Activated T-cell treated with anti-CD3 and anti-CD28 coated beads, Interleukin-2, amount 50 U/mL, for 24 hours (primary cell): ENCODE measurements at places on chromosomes 2 and 18.

GRCh38 chr2:191778041-191778440 lies 68.8 kb downstream of the CAVIN2 start:
- H3K4me3 ChIP-seq, result no peak overlapping the region
- no peak overlapping the region for H3K27ac ChIP-seq
- DNase-seq, result no peak

GRCh38 chr2:161570424-161571050 lies 53.7 kb upstream of the SLC4A10 start:
- no peak overlapping the region for H3K27ac ChIP-seq
- H3K4me1 ChIP-seq, result peaks cover 24% of the 10 kb centered on the region
- no peaks in the 10 kb centered on the region for H3K36me3 ChIP-seq
- no peak overlapping the region for H3K4me3 ChIP-seq
- H3K27me3 ChIP-seq, result peaks cover 14% of the 10 kb centered on the region

- no peak for DNase-seq
- no peaks in the 10 kb centered on the region for H3K27me3 ChIP-seq
- no peak overlapping the region for H3K4me3 ChIP-seq
- H3K27ac ChIP-seq, result no peak overlapping the region
- H3K4me1 ChIP-seq, result no peaks in the 10 kb centered on the region
- H3K36me3 ChIP-seq, result no peaks in the 10 kb centered on the region
Measured at GRCh38 chr2:175432021-175432420, 250.5 kb upstream of the ATP5MC3 start.

DNA sequence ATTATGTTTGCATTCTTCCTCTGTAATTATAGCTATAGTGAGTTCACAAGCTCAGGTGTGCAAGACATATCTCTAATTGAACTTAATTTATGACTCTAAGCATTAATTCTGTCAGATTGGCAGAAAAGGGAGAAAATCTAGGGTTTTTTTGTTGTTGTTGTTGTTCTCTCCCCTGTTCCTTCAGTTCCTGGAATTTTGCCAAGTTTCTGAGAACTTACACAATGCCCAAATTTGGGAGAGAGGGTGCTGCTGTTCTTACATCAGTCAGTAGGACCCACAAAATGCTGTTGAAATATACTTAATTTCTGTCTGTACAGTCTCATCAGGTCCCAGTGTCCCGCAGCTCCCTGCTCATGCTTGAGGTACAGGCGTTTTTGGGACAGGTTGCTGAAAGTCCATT lies 221.8 kb upstream of the RBMS1 start:
- H3K4me3 ChIP-seq, result no peak overlapping the region
- H3K36me3 ChIP-seq, result no peaks in the 10 kb centered on the region
- no peak for DNase-seq
- H3K27me3 ChIP-seq, result peaks cover 3% of the 10 kb centered on the region

DNA sequence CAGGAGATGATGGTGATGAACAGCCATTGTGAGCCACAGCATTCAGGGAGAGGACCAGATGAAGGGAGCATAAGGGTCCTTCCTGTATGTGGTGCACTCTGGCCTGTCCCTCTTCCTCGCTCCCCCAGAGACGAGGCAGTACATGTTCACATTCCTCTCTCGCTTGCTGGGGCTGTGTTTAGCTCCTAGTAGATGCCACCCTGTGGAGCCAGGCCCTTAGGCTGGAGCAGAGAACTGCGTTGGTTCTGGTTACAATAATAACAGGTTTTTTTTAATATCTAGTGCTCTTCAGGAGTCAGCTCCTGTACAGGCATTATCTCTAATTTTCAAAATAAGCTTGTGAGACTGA lies 171.1 kb upstream of the MYT1L start:
- H3K4me1 ChIP-seq, result no peaks in the 10 kb centered on the region
- H3K27ac ChIP-seq, result no peak overlapping the region
- H3K36me3 ChIP-seq, result no peaks in the 10 kb centered on the region
- peaks cover 2% of the 10 kb centered on the region for H3K27me3 ChIP-seq
- DNase-seq, result no peak

DNA sequence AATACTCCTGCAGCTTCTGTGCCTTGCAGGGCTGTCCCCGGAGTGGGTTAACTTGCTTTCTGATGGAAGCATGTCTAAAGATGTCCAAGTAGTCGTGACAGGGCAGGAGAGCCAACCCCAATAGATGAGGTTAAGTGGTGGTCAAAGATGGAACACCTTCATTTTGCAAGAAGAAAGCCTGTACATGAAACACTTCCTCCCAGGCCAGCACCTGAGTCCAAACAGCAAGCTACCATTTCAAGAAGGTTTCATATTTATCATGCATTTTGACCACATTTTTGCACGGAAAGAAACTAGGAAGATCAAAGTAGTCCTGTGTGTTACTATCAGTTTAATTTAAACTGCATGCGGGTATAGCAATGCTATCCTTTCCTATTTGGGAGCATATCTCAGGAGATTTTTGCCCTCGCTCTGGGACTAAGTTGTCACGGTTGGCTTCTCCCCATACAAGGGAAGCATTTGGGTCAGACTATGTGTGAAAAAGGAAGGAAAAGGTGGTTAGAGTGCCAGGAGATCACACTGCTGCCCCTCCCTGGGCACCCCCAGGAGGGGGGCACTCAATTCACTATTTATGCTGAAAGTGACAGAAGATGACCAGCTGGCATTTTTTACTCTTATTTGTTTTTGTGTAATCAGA lies 187.6 kb downstream of the ZNF521 start:
- peak overlapping the region; percentile 24 for H3K27ac ChIP-seq
- no peaks in the 10 kb centered on the region for H3K36me3 ChIP-seq
- no peaks in the 10 kb centered on the region for H3K27me3 ChIP-seq

DNA sequence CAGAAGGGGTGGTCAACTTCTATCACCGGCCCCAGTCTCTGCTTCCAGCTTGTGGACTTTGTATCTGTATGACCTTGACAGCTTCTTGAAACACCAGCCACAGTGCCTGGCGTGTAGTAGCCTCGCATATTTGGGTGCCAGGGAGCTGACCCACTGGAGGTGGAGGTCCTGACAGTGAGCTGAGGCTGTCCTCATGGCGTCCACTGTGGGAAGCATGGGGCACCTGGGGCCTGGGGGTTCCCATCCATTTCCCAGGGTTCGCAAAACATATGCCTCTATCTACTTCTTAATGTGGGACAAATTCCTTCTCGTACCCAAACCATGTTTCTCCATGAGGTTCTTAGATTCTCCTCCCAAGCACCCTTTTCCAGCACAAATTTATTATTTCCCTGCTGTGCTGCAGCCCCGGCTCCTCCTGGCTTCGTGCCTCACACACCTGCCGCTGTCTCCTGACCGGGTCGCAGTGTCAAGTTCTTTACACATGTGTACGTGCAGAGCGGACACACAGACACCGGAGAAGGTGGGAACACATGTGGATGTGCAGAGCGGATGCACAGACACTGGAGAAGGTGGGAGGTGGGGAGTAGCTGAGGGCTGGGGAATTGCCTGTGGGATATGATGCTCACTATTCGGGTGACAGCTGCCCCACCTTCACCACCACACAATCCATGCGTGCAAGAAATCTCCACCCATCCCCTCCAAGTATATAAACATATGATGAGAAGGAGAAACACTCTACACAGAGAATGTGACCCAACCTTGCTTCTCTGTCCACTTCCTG lies 23.4 kb downstream of the TMEM18 start:
- H3K36me3 ChIP-seq, result no peaks in the 10 kb centered on the region
- peaks cover 3% of the 10 kb centered on the region for H3K27me3 ChIP-seq
- no peak overlapping the region for H3K4me3 ChIP-seq
- no peak for DNase-seq

- no peak overlapping the region for H3K4me3 ChIP-seq
- peaks cover 45% of the 10 kb centered on the region for H3K4me1 ChIP-seq
- H3K27me3 ChIP-seq, result no peaks in the 10 kb centered on the region
- DNase-seq, result no peak
- no peak overlapping the region for H3K27ac ChIP-seq
Measured at GRCh38 chr18:75279381-75279780, 68.8 kb downstream of the TSHZ1 start.

- no peaks in the 10 kb centered on the region for H3K4me1 ChIP-seq
- no peak overlapping the region for H3K4me3 ChIP-seq
- H3K36me3 ChIP-seq, result no peaks in the 10 kb centered on the region
- H3K27ac ChIP-seq, result no peak overlapping the region
Measured at GRCh38 chr2:213678437-213679218, 394.4 kb downstream of the SPAG16 start.

DNA sequence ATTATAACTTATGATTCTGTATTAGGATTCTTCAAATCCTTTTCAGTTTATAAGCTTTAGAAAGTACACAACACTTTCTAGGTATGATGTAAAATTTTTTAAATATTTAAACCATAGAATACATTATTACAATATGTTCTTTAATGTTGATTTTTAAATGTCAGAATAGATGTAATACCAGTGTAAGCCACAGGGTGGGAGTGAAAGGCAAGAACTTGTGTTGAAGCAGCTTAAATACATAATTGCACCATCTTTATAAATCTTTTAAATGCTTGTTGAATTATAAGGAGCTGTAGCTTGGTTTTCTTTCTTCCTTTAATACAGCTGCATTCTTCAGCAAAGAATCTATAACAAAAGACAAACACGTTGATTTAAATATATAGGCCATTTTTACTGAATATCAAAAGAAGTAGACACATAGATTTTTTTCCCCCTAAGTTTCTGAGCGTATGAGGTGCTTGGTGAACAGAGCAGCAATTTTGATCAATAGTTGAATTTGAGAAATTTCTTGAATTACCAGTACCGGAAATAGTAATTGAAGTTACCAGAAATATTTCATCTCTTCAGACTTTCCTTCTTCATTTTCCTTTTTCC lies 63.0 kb downstream of the TANK start:
- DNase-seq, result no peak
- H3K4me1 ChIP-seq, result peaks cover 4% of the 10 kb centered on the region
- H3K4me3 ChIP-seq, result no peak overlapping the region
- peaks cover 57% of the 10 kb centered on the region for H3K36me3 ChIP-seq
- no peaks in the 10 kb centered on the region for H3K27me3 ChIP-seq

DNA sequence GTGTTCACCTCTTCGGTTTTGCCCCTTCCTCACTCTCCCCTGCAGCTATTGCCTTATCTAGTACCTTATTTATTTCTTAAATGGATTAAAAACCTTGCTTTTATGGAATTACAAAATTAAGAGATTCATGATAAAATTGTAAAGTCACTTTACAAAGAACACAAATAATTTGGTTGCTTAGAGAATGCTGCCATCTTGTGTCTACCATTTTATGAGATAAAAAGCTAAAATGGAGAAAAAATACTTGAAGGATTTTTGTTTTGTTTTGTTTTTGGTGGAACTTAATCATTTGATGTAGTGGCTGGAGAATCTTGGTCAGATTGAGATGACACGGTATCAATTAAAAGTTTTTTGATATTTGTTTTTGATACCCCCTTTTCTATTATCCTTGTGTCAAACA lies 69.6 kb downstream of the R3HDM1 start:
- no peak for DNase-seq
- peaks cover 34% of the 10 kb centered on the region for H3K36me3 ChIP-seq
- no peak overlapping the region for H3K27ac ChIP-seq
- H3K27me3 ChIP-seq, result no peaks in the 10 kb centered on the region
- H3K4me3 ChIP-seq, result no peak overlapping the region
- H3K4me1 ChIP-seq, result peaks cover 13% of the 10 kb centered on the region

- no peak for DNase-seq
- H3K27ac ChIP-seq, result no peak overlapping the region
- no peak overlapping the region for H3K4me3 ChIP-seq
- H3K36me3 ChIP-seq, result no peaks in the 10 kb centered on the region
Measured at GRCh38 chr18:45554389-45554737, 60.9 kb upstream of the SLC14A2 start.

GRCh38 chr2:118855451-118856279 lies 8.2 kb upstream of the EN1 start:
- H3K4me1 ChIP-seq, result peaks cover 32% of the 10 kb centered on the region
- peaks cover 96% of the 10 kb centered on the region for H3K27me3 ChIP-seq
- peak; percentile 92 for DNase-seq
- H3K27ac ChIP-seq, result peak overlapping the region; percentile 50
- no peaks in the 10 kb centered on the region for H3K36me3 ChIP-seq
- H3K4me3 ChIP-seq, result peak overlapping the region; percentile 56

- H3K36me3 ChIP-seq, result no peaks in the 10 kb centered on the region
- H3K4me1 ChIP-seq, result no peaks in the 10 kb centered on the region
- H3K27me3 ChIP-seq, result no peaks in the 10 kb centered on the region
- H3K27ac ChIP-seq, result no peak overlapping the region
- H3K4me3 ChIP-seq, result no peak overlapping the region
- no peak for DNase-seq
Measured at GRCh38 chr2:159035790-159036411, 67.5 kb downstream of the TANC1 start.

DNA sequence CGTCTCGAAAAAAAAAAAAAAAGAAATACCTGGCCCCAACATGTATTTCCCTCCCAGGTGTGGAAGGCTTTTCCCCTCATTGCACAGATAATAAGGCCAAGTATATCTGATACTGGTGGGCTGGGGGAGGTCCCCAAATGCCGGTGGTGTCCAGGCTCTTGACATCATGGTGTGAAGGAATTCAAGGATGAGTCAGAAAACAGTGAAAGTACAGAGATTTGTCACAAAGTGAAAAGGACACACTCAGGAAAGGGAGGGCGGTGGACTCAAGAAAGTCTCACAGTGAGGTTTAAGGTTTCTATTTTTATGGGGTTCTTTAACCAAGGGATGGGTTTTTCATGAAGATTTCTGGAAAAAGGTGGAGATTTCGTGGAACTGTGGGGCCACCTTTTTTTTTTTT lies 37.8 kb upstream of the FZD5 start:
- H3K4me3 ChIP-seq, result no peak overlapping the region
- H3K36me3 ChIP-seq, result no peaks in the 10 kb centered on the region
- DNase-seq, result no peak
- peaks cover 3% of the 10 kb centered on the region for H3K27me3 ChIP-seq
- H3K27ac ChIP-seq, result no peak overlapping the region
- peaks cover 3% of the 10 kb centered on the region for H3K4me1 ChIP-seq

GRCh38 chr18:46302528-46303485 lies 198.6 kb downstream of the HAUS1 start:
- no peak for DNase-seq
- H3K36me3 ChIP-seq, result no peaks in the 10 kb centered on the region
- peaks cover 6% of the 10 kb centered on the region for H3K4me1 ChIP-seq
- no peak overlapping the region for H3K27ac ChIP-seq
- peaks cover 18% of the 10 kb centered on the region for H3K27me3 ChIP-seq

- no peak for DNase-seq
- H3K27me3 ChIP-seq, result no peaks in the 10 kb centered on the region
- H3K36me3 ChIP-seq, result no peaks in the 10 kb centered on the region
- no peak overlapping the region for H3K27ac ChIP-seq
- peaks cover 6% of the 10 kb centered on the region for H3K4me1 ChIP-seq
Measured at GRCh38 chr18:24208270-24209035, 69.6 kb downstream of the CABYR start.

DNA sequence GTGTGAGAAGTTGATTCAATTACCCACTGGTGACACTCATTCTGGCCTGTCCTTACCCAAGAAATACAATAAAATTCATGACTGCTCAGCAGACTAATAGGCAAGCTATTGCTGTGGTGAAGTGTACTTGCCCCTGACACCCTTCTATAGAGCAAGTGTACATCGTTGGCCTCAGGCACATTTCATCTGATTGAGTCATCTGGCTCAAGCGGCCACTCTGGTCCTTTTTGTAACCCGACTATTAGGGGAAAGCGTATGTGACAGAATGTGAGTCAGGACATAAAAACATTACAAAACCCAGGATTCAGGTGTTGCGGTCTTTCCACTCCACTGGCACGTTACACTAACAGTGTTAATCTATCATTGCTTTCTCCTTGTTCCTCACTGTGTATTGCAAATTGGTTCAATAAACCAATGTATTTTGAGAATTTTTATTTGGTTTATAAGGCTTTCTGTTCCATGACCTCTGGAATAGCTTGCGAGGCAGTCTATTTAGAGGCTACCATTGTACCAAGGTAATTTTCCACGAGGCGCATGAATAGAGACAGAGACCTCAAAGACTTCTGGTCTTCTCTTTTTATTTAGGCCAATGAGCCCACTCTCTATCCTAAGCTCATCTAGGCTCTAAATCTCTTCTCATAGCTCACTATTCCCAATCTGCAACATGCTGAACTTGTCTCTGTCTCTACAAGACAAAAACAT lies 10.2 kb upstream of the TTC32 start:
- no peak overlapping the region for H3K4me3 ChIP-seq
- DNase-seq, result no peak
- no peak overlapping the region for H3K27ac ChIP-seq
